ENCODE measurements at places on chromosomes 2 and 18.

GRCh38 chr2:38352336-38352735 lies 24.7 kb downstream of the ATL2 start:
- no peak for DNase-seq

- DNase-seq = no peak
Observed at GRCh38 chr2:159982270-159982669, 80.1 kb downstream of the PLA2R1 start.

DNA sequence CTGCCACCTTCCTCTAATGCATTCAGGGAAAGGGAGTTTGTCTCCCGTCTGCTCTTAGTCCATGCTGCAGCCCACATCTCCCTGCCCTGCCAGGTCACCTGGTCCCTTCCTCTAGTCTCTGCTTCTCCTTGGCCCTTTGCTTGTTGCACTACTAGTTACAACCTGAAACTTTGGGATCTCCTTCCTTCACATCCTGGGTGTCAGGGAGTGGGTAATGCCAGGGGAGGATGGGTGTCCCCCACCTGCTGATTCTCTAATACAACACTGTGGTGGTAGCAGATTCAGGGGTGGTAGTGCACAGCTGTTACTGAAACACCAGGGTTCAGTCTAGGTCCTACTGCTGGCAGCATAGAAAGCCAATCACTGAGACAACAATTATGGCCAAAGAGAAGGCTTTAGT lies 31.2 kb upstream of the COX7A2L start:
- no peak for DNase-seq

- no peak for DNase-seq
Observed at GRCh38 chr2:229974266-229974665, 52.0 kb downstream of the FBXO36 start.

DNA sequence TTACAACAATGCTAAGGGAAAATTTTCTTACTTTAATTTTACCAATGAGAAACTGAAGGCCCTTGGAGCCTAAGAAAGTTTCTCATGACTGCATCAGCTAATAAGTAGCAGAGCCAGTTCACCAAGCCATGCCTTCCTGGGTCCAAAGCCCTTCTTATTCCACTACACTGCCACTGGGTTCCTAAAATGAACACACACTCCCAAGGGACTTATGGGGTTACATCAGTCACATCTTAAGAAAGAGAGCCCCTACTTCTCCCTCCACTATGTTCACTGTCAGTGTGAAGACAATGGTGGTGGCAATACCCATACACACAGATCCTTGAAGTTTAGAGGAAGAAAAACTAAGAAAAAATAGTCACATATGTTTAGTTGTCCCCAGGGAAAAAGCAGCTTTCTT lies 20.6 kb downstream of the MBD2 start:
- no peak for DNase-seq

- no peak for DNase-seq
Observed at GRCh38 chr2:110099471-110100225, 16.0 kb downstream of the MALL start.

DNA sequence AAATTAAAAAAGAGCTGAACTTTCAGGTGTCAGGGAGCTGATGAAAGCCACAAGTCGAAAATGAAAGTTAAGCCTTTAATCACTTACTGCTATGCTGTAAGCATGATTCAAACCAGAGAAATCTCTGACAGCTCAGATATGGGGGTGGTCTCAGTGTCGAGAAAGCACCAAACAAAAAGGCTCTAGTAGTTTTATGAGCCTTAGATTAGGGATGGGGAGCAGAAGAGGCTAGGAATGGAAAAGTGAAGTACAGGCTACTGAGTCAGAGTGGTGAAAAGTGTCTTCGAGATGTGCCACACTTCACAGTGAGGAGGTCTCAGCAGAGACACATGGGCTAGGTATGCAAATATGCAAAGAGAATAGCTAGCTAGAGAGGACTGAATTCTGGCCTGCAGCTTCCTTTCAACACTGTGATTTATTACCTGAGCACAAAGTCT lies 482.2 kb downstream of the SPAG16 start:
- DNase-seq = no peak

- DNase-seq = no peak
Observed at GRCh38 chr2:173148520-173148919, 72.9 kb downstream of the MAP3K20 start.

DNA sequence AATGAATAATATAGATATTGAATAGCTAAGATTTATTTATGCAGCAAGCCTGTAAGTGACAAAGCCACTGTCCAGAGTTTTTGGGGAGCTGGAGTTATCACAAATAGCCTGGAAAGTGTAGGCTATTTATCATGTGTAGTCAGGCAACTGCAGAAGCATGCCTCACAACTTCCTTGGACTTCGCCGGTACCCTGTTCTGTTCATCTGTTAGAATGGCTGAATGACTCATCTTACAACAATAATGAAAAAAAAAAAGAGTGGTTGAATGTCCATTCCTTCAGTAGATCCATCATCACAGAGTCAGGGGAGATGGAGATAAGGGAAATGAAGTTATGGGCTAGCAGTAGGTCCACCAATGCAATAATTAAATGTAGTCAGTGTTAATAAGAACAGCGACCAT lies 24.0 kb upstream of the ATP5MC3 start:
- no peak for DNase-seq

DNA sequence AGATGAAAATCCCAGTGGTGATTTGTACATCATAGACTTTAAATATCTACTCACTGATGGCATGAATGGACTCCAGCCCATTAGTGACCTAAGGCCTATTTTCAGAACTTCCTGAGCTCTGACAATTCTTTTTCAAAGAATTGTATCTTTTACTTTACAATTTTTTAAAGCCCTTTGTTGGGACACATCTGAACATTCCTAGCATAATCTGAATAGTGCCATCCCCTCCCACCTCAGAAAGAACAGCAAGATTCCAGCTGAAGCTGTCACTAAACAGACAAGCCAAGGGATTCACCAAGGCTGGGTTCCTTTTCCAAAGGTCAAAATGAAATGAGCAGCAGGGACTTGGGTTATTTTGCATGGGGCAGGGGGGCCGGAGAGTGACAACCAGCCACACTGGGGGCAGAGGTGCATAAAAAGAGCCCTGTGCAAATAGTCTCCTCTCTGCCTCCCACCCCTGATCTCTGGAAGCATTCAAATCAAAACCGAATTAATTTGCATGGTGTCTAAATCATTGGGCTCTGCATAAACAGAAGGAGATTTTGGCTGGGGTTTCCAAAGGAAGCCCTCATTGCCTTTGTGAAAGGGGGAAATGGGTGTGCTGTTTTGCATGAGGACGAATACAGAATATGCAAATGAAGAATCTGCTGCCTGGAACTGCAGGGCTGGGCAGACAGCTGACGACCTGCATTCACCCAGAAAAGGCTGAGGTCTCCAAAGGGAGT lies 17.2 kb downstream of the EPHA4 start:
- DNase-seq = no peak

- peak; percentile 25 for DNase-seq
Observed at GRCh38 chr2:166127217-166128155, at the start of gene SCN1A. Gene SCN1A, minus strand, starts transcription at chr2:166128020. Its CDS starts 54,399 bp downstream, at chr2:166073621.

DNA sequence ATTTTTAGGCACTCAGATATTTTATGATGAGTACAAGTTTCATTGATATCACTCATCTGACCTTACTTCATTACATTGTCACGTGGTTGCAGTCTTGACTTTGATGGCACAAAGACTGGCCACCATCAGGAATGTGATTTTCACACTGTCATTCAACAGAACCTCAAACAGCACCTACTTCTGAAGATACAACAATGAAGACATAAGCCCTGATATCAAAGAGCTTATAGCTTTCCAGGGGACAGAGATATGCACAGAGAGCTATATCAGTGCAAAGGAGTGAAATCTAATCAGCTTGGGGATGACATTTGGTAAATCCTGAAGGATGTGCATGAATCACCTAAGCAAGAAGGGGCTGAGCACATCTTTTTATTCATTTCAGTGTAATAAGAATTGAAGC lies 72.3 kb downstream of the MEP1B start:
- no peak for DNase-seq

DNA sequence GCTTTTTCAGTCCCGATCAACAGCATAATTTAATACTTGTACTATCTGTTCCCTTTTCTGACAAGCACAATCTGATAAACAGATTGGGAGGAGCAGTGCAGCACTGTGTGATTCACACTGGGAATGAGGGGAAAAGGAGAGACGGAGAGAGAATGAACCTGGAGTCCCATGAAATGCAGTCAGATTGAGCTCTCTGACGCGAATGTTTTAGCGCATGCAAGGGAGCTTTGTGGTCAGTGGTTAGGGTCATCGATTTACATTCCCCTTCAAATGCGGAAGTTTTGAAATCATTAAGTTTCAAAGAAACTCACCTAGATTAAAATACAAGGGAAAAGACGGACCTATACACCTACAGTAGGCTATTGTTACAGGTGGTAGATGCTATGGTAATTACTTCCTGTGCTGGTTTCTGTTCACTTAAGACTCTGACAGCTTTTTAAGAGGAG lies 99.6 kb downstream of the KCTD1 start:
- DNase-seq = no peak

- DNase-seq = no peak
Observed at GRCh38 chr2:197713271-197713670, 8.1 kb downstream of the MARS2 start.

GRCh38 chr2:16304876-16305590 lies 360.6 kb downstream of the CYRIA start:
- DNase-seq = no peak

DNA sequence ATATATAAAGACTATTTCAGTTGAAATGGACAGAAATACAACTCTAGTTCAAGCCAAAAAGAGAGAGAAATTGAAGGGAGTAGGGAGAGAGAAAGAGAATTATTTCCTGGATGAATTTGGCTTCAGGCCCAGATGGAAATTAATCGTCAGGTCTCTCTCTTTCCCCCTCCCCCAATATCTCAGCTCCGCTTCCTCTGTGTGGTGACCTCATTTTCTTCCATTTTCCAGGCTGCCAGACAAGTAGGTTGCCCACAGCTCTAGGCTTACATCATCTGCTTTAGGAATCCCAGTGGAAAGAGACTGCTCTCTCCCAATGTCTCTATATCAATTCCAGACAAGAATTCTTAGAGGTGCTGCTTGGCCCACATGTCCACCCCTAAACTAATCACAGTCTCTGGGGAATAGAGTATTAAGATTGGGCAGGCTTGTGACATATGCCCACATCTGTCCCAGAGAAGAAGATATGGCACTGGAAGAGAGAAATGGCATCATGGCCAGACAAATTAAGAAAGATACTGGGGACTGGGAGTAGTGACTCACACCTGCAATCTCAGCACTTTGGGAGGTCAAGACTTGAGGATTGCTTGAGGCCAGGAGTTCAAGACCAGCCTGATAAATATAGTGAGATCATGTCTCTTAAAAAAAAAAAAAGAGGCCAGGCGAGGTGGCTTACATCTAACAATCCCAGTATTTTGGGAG lies 37.2 kb upstream of the CFAP36 start:
- DNase-seq = peak; percentile 63

- DNase-seq = no peak
Observed at GRCh38 chr2:235618039-235618438, 124.2 kb downstream of the AGAP1 start.

DNA sequence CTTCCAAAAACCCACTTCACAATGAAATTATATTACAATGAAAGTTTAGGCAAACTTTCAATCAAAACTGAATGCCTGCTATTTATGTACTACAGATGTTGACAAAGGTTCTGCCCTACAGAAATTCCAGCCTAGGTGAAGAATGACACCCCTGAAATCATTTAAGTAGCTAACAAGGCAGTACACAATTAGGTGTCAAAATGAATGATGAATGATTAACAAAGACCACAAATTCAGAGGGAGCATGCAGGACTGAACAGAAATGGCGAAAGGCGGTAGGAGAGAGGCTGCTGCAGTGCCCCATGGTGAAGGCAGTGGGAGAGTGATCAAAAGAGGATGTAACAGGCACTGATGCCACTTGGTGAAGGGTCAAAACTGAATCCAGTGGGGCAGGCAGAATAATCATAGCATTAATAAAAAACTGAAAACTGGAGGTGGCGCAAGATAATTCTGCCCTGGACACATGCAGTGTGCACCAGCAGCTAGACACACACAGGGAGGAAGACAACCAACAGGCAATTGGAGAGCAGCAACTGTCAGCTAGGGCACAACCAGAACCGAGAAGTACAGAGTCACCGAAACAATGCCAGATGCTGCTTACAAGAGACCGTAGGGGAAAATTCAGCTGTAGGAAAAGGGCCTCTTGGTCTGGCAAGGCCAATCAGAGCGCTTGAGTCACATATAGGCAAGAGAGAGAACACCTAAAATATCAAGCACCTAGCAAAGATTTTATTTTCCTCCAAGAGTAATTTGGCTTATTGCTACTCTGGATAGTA lies 4.5 kb downstream of the TMEM131 start:
- DNase-seq = no peak

- DNase-seq = peak; percentile 6
Observed at GRCh38 chr2:49044350-49045079, 109.8 kb downstream of the FSHR start.

GRCh38 chr18:49081511-49082155 lies 130.9 kb upstream of the SMAD7 start:
- no peak for DNase-seq

DNA sequence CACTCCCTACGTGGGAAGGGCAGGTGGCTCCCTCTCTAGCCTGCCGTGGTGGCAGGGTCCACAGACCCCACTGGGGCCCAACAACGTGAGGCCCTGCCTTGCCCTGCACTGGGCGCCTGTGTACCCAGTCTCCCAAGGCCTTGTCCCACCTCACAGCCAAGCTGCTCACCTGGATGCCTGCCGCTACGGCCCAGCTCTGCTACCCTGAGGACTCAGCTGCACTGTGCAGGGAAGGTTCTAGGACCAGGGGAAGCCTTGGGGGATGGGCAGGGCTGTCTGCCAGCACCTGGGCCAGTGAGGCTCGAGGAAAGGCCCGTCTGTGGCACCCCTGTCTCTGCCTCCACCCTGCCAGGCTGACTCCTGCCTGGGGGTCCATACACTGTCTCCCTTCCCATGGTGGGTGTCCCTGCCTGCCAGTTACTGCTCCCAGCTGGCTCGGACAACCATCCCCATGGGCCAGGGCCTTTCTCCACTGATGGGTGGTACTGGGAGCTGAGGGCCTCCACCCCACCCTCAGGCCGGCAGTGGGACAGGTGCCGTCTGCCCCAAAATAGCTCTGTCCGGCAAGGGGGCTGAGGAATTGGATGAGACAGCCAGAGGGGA lies 33.2 kb downstream of the HS6ST1 start:
- no peak for DNase-seq
